ENCODE measurements at places on chromosomes 7 and 10.

DNA sequence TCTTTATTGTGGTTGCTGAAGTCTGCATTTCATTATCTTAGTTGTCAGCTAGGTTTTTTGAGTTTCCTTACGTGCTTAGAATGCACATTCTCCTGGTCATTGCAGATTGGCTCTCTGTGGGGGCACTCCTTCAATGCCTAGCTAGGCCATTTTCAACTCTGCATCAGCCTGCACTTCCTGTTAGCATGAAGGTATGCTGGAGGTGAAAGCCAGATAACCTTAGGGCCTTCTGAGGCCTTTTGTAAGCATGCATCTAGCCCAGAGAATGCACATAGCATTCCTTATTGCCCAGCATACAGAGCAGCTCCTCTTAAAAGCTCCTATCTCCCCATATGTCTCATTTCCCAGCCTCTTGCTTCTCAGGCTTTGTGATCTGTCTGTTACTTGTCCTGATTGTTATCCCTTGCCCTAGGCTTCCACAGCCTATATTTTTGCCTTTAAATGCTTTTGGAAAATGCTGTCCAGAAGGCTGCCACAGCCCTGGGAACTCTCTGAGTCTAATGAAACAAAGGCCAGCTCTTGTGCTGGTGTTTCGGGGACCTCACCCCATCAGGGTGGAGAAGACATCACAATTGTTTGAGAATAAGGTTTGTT, 108.1 kb upstream of the IGFBP3 start:
- DNase-seq, result no peak

DNA sequence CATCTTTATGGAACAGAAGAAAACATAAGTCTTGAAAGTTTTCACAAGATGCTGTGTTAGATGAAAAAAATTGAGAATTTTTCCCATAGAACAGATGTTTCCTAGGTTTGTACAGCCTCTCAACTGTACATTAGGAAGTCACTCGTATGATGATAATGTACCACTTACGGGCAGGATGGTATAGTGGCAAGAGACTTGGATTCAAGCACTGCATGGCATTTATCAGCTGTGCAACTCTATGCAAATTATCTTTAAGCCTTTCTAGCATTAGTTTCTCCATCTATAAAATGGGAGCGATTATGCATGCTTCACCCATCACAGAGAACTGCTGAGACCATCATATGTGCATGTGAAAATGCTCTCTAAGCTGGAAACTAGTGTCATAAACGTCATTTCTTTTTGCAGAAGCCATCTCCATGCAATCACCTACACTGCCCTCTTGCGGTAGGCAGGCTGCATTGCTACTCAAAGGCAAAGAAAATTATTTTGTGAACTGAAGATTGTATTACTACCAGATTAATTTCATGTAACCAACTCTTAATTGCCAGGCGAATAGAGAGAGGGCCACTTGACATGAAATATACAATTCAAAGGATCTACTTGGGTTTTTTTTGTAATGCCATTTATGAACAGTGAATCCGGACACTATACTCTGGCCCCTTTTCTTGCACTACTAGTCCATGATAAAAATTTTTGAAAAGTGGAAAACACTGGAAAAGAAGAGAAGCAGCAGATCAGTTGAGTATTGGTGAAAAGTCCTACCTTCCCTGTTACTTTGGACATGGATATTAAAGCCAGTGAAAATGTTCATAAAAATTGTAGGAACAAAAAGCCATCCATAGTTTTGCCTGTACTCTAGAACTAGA, 102.3 kb downstream of the JAZF1 start:
- DNase-seq, result peak; percentile 73

DNA sequence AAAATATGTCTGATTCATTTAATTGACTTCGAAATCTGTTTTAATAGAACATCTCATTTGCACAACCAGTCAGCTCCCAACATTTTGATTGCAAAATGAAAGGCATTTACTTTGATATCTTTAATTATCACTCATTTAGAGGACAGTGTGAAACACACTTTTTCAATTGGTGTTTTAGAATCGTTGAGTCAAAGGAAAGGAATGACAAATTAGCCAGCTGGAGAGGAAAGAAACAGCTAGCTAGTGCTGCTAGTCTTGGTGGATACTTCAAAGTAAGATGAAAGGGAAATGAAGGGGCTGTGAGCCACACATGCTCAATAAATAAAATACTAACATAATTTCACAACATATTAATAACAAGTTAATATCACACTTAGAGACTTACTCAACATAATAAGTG, 570.2 kb downstream of the PHTF2 start:
- DNase-seq, result no peak

GRCh38 chr10:104559935-104560334, 81.2 kb upstream of the SORCS3 start:
- peak; percentile 72 for DNase-seq

- DNase-seq, result peak; percentile 72
Observed at GRCh38 chr10:13099144-13099665, 758 bp upstream of the OPTN start.

DNA sequence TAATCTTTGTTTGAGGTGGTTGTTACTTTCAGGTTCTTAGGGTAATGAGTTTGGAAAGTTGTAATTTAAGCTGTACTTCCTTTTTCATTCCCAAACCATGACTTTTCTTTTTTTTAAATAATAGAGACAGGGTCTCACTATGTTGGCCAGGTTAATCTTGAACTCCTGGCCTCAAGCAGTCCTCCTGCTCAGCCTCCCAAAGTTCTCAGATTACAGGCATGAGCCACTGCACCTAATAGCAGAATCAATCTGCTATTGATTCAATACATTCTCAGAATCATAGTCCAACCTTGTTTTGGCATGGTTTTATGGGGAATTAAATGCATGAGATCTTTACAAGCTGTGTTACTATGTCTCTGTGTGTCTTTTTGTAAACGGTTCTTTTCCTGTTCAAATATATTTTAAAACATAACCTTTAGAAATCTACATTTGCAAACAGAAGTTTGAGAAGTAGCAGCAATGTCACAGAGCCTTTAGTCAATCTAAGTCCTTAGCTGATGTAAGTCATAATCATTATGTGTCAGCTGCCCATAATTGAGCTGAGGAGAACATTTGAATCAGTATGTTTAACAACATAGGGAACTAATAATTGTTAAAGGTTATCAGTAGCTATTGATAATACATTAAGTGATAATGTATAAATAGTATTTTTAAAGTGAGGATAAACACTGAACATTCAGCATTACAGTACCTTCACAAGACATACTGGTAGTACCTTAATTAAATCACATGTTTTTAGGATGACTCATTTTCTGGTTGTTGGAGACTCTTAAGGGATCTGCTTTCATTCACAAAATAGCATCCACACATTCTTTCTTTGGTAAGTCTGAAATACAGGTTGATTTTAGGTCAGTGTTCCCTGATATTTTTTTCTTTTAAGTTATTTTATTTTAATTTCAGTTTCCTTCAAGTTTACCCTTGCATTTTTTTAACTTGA, 8.8 kb downstream of the INPP5F start:
- no peak for DNase-seq

DNA sequence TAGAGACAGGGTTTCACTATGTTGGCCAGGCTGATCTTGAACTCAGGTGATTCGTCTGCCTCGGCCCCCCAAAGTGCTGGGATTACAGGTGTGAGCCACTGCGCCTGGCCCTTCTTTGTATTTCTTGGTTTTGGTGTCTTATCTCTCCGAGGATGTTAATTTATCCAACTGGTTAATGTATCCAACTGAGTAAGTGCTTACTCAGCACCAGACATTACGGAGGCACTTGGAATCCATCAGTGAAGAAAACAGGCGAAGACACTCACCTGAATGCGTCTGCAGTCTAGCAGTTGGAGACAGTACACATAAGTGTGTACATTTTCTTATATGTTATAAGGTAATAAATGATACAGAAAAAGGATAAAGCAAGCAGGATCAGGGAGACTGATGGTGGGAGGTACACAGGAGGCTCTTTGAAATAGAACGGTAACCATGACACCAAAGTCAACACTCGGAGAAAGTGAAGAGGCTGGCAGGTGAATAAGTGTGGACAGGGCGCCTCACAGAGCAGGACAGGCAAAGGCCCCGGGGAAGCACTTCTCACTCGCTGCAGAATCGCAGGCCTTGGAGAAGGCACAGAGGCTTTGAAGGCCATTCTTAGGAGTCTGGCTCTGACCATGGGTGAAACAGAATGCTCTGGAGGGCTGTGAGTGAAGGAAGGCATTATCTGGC, 73.1 kb downstream of the LANCL2 start:
- DNase-seq, result no peak

GRCh38 chr10:118980870-118981269, 48.6 kb upstream of the NANOS1 start:
- DNase-seq, result no peak

DNA sequence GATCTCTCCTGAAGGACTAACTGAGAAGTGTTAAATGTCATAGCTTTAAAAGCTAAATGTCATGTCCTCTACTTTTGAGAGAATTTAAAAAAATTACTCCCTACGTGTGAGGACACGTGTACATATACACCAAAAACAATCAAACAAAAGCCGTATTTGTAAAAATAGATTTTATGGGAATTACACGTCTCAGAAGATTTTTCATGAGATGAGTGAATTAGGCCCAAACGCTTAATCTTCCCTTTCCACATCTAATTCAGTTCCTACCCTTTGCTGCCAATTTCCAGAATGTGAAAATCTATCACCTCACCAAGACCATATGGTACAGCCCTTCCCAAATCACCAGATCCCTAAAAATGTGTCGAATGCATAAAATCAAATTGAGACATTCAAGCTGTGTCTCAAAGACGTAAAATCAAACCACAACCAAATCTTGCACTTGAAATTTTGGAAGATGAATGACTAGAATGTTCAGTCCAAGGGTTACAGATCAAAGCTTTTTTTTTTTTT, 1.0 kb upstream of the CTTNBP2 start:
- no peak for DNase-seq

- peak; percentile 88 for DNase-seq
Observed at GRCh38 chr7:20164425-20165145, 52.6 kb downstream of the MACC1 start.

- peak; percentile 11 for DNase-seq
Observed at GRCh38 chr10:75957314-75958120, 526.1 kb downstream of the LRMDA start.

GRCh38 chr10:68137171-68137570, 27.9 kb downstream of the MYPN start:
- no peak for DNase-seq

- DNase-seq, result peak; percentile 69
Observed at GRCh38 chr7:47601119-47601880, 19.4 kb upstream of the TNS3 start.

DNA sequence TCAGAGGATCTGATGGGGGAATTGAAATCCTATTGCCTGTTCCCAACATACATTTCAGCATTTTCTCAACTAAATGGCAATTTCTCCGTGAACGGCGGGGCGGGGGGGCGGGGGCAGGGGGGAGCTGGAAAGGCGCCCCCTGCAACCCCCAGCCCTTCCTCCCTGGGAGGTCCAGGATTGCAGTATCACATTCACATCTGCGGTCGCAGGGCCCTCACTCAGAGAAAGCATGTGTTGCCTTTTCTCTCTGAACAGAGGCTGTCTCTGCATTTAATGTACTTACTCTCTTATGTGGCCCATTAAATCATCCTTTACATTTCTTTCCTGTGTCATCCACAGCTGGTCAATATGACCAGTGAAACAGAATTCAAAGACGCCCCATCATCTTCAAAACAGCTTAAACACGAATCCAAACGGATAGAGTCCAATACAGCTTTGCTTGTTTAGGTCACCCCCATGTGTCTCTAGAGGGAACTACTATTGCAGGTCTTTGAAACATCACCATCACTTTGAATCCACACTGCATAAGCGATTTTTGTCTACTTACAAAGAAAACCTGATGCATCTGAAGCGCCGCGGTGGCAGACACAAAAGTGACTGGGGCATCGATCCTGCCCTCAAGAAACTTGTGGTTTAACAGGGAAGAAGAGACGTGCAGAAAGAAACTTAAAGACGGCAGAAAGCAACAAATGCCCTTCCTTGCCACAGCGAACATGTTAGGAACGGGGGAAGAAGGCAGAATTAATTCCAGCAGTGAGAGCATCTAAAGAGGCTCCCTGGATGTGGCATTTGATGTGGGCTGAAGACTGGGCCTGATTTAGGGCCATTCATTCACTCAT, 17.0 kb upstream of the ECHDC3 start:
- DNase-seq, result peak; percentile 79

- no peak for DNase-seq
Observed at GRCh38 chr7:97043281-97043680, 18.6 kb upstream of the DLX5 start.

DNA sequence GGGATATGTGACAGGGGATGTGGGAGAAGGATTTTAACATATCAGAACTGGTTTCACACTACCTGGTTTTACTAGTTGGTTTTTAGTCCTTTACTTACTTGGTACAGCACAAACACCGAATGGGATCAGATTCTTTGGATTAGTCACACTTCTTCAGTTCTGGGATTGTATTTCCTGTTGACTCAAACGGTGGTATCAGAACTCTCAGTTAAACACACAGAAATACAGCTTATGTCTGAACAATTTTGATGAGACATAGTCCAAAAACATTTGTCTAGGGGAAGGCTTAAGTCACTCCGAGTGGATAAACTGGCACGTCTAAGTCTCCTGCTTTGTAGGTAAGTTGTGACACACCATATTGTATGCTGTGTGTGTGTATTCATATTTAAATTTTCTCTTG, 480.5 kb downstream of the PHTF2 start:
- no peak for DNase-seq

DNA sequence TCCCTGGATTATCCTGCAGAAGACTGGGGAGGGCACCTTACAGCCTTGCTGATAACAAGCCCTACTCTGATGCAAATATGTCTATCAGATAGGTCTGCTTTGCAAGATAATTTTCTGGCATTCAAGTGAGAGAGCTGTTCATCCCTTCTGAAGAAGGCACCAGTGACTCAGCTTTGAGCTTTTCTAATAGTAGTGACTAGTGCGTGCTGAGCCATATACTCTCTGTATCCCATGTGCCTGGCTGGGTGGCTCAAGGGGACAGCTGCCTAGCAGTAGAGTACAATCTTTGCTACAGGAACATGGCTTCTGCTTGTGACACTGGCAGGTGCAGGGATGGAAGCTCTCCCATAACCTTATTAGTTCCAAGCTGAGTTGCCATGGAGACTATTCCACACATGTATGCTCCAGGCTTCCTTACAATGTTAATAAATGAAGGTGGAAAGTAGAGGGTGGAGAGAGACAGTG, 35.0 kb upstream of the ABCB4 start:
- DNase-seq, result no peak

- peak; percentile 91 for DNase-seq
Observed at GRCh38 chr10:49139028-49139845, 5.4 kb upstream of the FAM170B start.

GRCh38 chr7:130956417-130957136, 222.6 kb upstream of the KLF14 start:
- DNase-seq, result no peak

- no peak for DNase-seq
Observed at GRCh38 chr10:53127686-53128085, 355.1 kb upstream of the MBL2 start.

DNA sequence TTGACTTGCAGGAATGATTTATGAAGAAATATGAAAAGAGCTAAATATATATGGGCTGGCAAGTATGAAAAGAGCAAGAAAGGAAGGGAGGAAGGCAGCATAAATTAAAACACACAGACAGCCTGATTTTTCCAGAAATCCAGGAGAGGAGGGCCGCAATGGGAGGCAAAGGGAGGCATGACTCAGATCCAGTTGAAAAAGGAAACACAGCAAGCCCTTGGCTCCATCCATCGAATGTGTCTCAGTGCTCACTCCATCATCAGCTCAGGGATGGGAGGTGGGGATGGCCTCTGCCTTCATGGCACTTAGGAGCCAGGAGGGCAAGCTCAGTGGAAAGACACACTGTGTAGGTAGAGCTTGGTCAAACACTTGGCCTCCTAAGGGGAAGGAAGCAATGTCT, 75.7 kb upstream of the PDZD8 start:
- DNase-seq, result no peak
